Activated CD8-positive, alpha-beta T cell treated with anti-CD3 and anti-CD28 coated beads for 36 hours (primary cell): ENCODE measurements at places on chromosomes 12 and 14. TPM values are rescaled to one million over a fixed set of nuclear protein-coding genes. Genes with fewer than 3 reads are reported as not detected.

Gene TCTN2
- 2.3 TPM for total RNA-seq

Gene SYNE2
- 29.0 TPM for total RNA-seq

Gene RNF212B
- not detected for total RNA-seq

Gene GPRC5A
- not detected for total RNA-seq

Gene SLCO1B1
- total RNA-seq: not detected

Gene SYNDIG1L
- total RNA-seq: not detected

Gene EIF2S1
- total RNA-seq: 219 TPM

Gene KLRK1
- total RNA-seq: 111 TPM
